Airway epithelial cell (primary cell): ENCODE measurements at places on chromosomes 3 and 15. TPM values are rescaled to one million over a fixed set of nuclear protein-coding genes. Genes with fewer than 3 reads are reported as not detected.

Gene CCR3
- not detected in 2 replicates for total RNA-seq

Gene PLIN1
- 0.07 and 0.28 TPM in 2 replicates for total RNA-seq

Gene OR5K1
- total RNA-seq = not detected in 2 replicates

Gene PODXL2
- 11.8 and 13.5 TPM in 2 replicates for total RNA-seq

Gene FGF12
- 0.14 TPM in 1 of 2 replicates, not detected in the other for total RNA-seq

Gene SCN11A
- not detected in 2 replicates for total RNA-seq

Gene TM6SF1
- 0.14 TPM in 1 of 2 replicates, not detected in the other for total RNA-seq

Gene RASL12
- not detected in 2 replicates for total RNA-seq

Gene COL6A6
- total RNA-seq = not detected in 2 replicates

Gene CYP8B1
- total RNA-seq = not detected in 2 replicates

Gene PTPRG
- total RNA-seq = 11.0 and 14.4 TPM in 2 replicates

Gene AADACL2
- total RNA-seq = not detected in 2 replicates

Gene STRA6
- total RNA-seq = 0.28 and 0.79 TPM in 2 replicates

Gene ABHD10
- 14.4 and 23.3 TPM in 2 replicates for total RNA-seq

Gene MUC20
- total RNA-seq = 1.2 and 4.0 TPM in 2 replicates

Gene XPC
- 28.3 and 28.7 TPM in 2 replicates for total RNA-seq

Gene PATL2
- not detected in 2 replicates for total RNA-seq

Gene MITF
- total RNA-seq = 5.3 and 7.9 TPM in 2 replicates

Gene DCBLD2
- 74.5 and 86.6 TPM in 2 replicates for total RNA-seq

Gene SQOR
- 144 and 160 TPM in 2 replicates for total RNA-seq

Gene ARHGAP31
- 1.1 and 2.3 TPM in 2 replicates for total RNA-seq

Gene PRICKLE2
- total RNA-seq = 5.7 and 9.2 TPM in 2 replicates

Gene ADGRG7
- total RNA-seq = not detected in 2 replicates

Gene SLC9C1
- not detected in 2 replicates for total RNA-seq

Gene B3GNT5
- 46.5 and 61.0 TPM in 2 replicates for total RNA-seq

Gene EID1
- 115 and 166 TPM in 2 replicates for total RNA-seq
